Astrocyte of the spinal cord (primary cell): ENCODE measurements at places on chromosomes 2 and 18.

GRCh38 chr18:79258447-79258846 lies 137.3 kb upstream of the NFATC1 start:
- DNase-seq = no peak

DNA sequence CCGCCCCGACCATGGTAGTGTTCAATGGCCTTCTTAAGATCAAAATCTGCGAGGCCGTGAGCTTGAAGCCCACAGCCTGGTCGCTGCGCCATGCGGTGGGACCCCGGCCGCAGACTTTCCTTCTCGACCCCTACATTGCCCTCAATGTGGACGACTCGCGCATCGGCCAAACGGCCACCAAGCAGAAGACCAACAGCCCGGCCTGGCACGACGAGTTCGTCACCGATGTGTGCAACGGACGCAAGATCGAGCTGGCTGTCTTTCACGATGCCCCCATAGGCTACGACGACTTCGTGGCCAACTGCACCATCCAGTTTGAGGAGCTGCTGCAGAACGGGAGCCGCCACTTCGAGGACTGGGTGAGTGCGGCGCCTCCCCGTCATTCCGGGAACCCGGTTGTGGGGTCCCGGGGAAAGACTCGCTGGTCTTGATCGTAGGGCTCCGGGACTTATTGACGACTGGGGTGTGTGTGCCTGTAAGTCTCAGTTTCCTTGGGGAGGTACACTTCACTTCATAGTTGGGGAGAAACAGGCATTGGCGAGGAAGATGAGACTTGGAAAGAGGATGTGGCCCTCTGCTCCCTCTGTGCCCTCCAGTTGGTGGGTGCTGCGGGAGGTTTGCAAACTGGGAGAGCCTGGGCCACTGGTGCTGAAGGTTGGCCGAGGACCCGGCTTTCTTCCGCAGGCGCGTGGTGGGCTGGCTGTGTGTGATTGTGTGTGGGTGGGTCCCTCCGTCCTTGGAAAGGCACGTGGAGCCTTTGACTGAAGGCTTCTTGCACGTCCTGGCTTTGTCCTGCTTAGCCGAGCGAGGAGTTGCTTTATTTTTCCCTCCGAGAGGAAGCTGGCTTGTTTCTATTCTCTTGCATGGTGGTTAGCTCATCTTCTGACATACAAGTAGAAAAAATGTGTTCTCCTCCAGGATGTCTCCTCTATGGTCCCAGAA lies 886 bp downstream of the PRKCE start:
- DNase-seq = peak; percentile 53

DNA sequence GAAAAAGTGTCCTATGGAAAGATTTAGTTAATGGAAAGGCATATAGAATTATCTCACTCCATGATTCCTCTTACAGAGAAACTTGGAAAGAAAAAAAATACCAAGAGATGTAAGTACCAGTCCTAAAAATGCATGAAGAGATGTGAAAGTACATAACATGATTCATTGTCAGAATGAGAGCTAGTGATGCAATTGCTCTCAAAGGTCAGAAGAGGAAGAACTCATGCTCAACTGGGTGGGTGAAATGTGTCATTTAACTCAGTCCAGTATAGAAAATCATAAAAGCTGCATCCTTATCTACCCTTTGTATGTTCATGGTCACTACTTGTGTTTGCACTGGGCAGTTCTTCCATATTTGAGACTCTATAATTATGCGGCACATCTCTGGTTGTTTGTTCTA lies 300.0 kb upstream of the PIK3C3 start:
- DNase-seq = no peak

GRCh38 chr2:230902180-230902899 lies 22.7 kb downstream of the GPR55 start:
- DNase-seq = peak; percentile 62

- DNase-seq = no peak
Measured at GRCh38 chr2:156333951-156334495, 1.5 kb upstream of the NR4A2 start.

DNA sequence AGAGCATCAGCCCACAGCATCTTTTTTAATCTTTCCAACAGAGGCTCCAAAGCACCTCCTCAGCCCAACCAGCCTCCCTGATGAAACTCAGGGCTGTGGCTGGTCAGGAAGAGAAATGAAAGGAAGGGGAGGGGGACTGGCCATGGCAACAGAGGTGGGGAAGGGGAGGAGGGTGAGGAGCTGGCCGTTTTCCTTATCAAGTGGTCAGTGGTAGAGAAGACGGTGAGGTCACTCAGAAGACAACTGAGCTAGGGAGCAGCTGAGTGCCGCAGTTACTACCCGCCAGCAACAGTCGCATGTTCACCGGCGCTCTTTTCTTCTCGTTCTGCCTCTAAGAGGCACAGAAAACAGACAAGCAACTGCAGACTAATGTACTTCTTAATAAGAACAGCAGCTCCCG lies 97.4 kb downstream of the AFF3 start:
- DNase-seq = no peak

GRCh38 chr2:138239902-138240491 lies 261.6 kb upstream of the SPOPL start:
- DNase-seq = peak; percentile 41
